G401 (cell line): ENCODE measurements at places on chromosomes 6 and 20. TPM values are rescaled to one million over a fixed set of nuclear protein-coding genes. Genes with fewer than 3 reads are reported as not detected.

The IP6K3 gene
- 42.6 and 51.1 TPM in 2 replicates for total RNA-seq

The NHLRC1 gene
- not detected in 2 replicates for total RNA-seq

The WFDC10B gene
- total RNA-seq = not detected in 2 replicates

The RSPO3 gene
- 5.7 TPM in 1 of 2 replicates, not detected in the other for total RNA-seq

The FLRT3 gene
- total RNA-seq = not detected in 2 replicates

The RAD21L1 gene
- not detected in 2 replicates for total RNA-seq

The TRDN gene
- total RNA-seq = not detected in 2 replicates

The UBD gene
- total RNA-seq = 0.17 TPM in 1 of 2 replicates, not detected in the other

The RNF39 gene
- not detected in 2 replicates for total RNA-seq

The HLA-DPA1 gene
- not detected in 2 replicates for total RNA-seq

The DNMT3B gene
- total RNA-seq = 23.4 and 29.1 TPM in 2 replicates

The ADGRG6 gene
- total RNA-seq = 1.1 and 3.3 TPM in 2 replicates

The ASIP gene
- total RNA-seq = not detected in 2 replicates

The HMGCLL1 gene
- total RNA-seq = not detected in 2 replicates

The MYCT1 gene
- not detected in 2 replicates for total RNA-seq

The SLC17A3 gene
- total RNA-seq = not detected in 2 replicates

The PRR18 gene
- total RNA-seq = not detected in 2 replicates

The CCM2L gene
- 40.7 and 52.6 TPM in 2 replicates for total RNA-seq

The EPPIN gene
- not detected in 2 replicates for total RNA-seq

The RAET1L gene
- not detected in 2 replicates for total RNA-seq

The OR2H1 gene
- not detected in 2 replicates for total RNA-seq

The DEFB124 gene
- not detected in 2 replicates for total RNA-seq
